ENCODE measurements at places on chromosomes 5 and 9. TPM values are rescaled to one million over a fixed set of nuclear protein-coding genes. Genes with fewer than 3 reads are reported as not detected.

DNA sequence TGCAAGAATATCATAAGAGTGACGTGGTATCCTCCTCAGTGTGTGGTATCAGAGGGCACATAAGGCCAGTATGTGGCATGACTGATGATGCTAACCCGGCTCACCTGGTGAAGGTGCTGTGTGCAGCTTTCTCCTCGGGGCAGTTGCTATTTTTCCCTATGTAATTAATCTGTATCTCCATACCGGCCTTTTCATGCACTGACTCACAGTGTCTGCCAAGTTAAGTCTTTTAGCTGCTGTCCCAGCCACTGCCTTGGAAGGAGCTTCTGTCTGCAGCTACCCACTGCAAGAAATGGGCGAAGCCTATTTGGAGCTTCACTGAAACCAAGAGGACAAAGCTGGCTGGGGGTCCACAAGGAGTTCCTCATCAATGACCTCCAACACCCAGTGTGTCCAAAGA, 46.0 kb downstream of the NXNL2 start:
- DNase-seq: no peak
- H3K27me3 ChIP-seq: no peaks in the 10 kb centered on the region
- H3K27ac ChIP-seq: no peak overlapping the region
- H3K4me3 ChIP-seq: no peak overlapping the region
- no peaks in the 10 kb centered on the region for H3K36me3 ChIP-seq

Gene MTX3
- 14.9 TPM for total RNA-seq

DNA sequence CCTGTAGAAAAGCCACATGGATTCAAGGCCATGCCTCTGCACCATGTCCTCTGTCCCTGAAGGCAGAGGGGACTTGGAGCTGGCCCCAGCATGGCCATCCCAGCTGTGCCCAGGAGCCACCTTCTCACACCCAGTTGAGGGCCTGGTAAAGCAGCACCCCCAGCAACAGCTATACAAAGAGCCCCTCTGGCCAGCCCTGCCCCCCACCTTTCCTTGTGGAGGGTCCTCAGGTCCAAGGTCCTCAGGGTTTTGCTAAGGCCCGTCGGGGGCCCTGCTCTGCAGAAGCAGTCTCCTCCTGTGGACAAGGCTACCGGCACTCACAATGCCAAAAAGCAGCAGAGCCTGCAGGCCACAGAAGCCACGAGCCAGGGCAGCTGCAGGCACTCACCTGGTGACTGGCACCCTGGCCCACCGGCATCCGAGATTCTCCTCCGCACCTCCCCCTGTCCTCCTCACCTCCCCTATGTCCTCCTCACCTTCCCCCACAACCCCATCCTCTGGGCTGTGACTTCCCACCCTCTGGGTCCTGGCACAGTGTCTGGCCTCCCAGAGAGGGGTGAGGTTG, 39.9 kb upstream of the LPCAT1 start:
- H3K4me1 ChIP-seq: peaks cover 16% of the 10 kb centered on the region
- no peak overlapping the region for H3K4me3 ChIP-seq
- H3K36me3 ChIP-seq: no peaks in the 10 kb centered on the region

GRCh38 chr5:137589185-137589584, 90.1 kb upstream of the SPOCK1 start:
- H3K4me3 ChIP-seq: no peak overlapping the region
- no peaks in the 10 kb centered on the region for H3K27me3 ChIP-seq
- H3K27ac ChIP-seq: no peak overlapping the region
- no peak for DNase-seq
- H3K4me1 ChIP-seq: no peaks in the 10 kb centered on the region

- H3K4me3 ChIP-seq: no peak overlapping the region
- H3K27ac ChIP-seq: no peak overlapping the region
- H3K27me3 ChIP-seq: no peaks in the 10 kb centered on the region
- H3K4me1 ChIP-seq: no peaks in the 10 kb centered on the region
- no peaks in the 10 kb centered on the region for H3K36me3 ChIP-seq
Observed at GRCh38 chr9:119175581-119175980, 193.7 kb downstream of the BRINP1 start.

- no peaks in the 10 kb centered on the region for H3K36me3 ChIP-seq
- no peaks in the 10 kb centered on the region for H3K4me1 ChIP-seq
- no peak for DNase-seq
- no peaks in the 10 kb centered on the region for H3K27me3 ChIP-seq
Observed at GRCh38 chr5:95878417-95879323, 56.1 kb upstream of the GLRX start.

DNA sequence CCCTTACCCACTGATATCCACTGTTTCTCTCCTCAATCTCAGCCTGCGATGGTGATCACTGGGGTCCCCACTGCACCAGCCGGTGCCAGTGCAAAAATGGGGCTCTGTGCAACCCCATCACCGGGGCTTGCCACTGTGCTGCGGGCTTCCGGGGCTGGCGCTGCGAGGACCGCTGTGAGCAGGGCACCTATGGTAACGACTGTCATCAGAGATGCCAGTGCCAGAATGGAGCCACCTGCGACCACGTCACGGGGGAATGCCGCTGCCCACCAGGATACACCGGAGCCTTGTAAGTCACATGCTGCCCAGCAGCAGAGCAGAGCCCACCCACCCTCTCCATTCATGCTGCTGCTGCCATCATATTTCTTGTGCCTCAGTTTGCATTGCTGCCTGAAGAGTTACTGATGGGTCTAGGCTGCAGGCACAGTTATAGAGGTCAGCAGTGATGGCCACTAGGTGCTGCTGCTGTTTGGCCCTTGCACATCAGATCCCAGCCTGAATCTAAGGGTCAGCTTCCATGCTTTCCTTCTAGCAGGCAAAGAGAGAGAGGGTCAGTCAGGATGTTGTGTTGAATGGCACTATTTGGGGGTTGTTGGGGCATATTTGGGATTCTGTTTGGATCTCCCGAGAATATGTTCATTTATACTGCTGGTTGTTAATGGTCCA, 106.0 kb downstream of the MEGF10 start:
- no peak for DNase-seq
- no peaks in the 10 kb centered on the region for H3K4me1 ChIP-seq
- no peak overlapping the region for H3K4me3 ChIP-seq

GRCh38 chr5:139903795-139904565, 108.4 kb downstream of the PSD2 start:
- peaks cover 40% of the 10 kb centered on the region for H3K27me3 ChIP-seq
- no peaks in the 10 kb centered on the region for H3K36me3 ChIP-seq
- peak overlapping the region; percentile 46 for H3K4me3 ChIP-seq
- H3K27ac ChIP-seq: no peak overlapping the region
- peak; percentile 64 for DNase-seq
- H3K4me1 ChIP-seq: peaks cover 14% of the 10 kb centered on the region

GRCh38 chr5:24904981-24905517, 260.3 kb upstream of the CDH10 start:
- DNase-seq: no peak
- no peak overlapping the region for H3K27ac ChIP-seq
- H3K4me3 ChIP-seq: no peak overlapping the region
- H3K27me3 ChIP-seq: no peaks in the 10 kb centered on the region

DNA sequence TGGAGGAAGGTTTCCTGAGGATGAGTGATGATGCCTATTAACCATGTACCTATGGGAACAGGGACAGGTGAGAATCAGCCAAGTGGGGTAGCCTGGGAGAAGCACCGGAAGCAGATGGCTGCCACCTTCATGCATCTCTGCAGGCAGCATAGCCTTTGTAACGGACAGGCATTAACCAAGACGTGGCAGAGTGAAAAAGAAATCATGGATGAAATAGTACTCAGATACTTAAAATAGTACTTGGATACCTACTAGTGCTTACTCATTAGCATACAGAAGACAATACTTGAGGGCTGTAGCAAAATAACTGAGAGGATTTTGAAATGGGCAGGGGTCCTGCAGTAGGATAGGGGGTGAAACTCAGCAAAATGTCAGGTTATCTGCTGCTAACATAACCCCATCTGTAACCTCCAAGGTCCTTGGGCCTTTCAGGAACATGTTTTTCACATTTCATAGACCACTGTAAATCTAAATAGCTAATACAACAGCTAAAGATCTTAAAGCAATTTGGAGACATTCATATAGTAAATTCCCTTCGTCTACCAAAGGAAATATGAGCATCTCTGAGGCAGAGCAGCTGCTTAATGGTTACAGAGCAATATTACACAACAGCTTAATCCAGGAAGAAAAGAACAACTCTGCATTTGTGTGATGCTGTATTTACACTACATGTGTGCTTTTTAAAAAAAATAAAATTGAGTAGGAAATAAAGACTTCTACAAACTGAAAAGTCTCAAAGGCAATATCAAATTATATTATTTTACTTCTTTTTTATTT, 154.3 kb downstream of the NFIB start:
- peaks cover 8% of the 10 kb centered on the region for H3K4me1 ChIP-seq
- no peak overlapping the region for H3K27ac ChIP-seq
- H3K27me3 ChIP-seq: no peaks in the 10 kb centered on the region
- no peak for DNase-seq
- H3K4me3 ChIP-seq: no peak overlapping the region

Gene LCN9
- total RNA-seq: not detected

Gene NTNG2
- 7.6 TPM for total RNA-seq

- no peaks in the 10 kb centered on the region for H3K36me3 ChIP-seq
- no peak overlapping the region for H3K4me3 ChIP-seq
- H3K27me3 ChIP-seq: no peaks in the 10 kb centered on the region
- H3K27ac ChIP-seq: no peak overlapping the region
- DNase-seq: no peak
- no peaks in the 10 kb centered on the region for H3K4me1 ChIP-seq
Observed at GRCh38 chr5:147530530-147531389, 20.9 kb upstream of the DPYSL3 start.

Gene STPG3
- total RNA-seq: not detected

Gene FGD3
- 21.6 TPM for total RNA-seq

Measured in upper lobe of right lung (tissue), 1 donor.